ENCODE measurements at places on chromosomes 7 and 10.

GRCh38 chr10:114022766-114023597 lies 20.7 kb upstream of the ADRB1 start:
- no peak for DNase-seq

DNA sequence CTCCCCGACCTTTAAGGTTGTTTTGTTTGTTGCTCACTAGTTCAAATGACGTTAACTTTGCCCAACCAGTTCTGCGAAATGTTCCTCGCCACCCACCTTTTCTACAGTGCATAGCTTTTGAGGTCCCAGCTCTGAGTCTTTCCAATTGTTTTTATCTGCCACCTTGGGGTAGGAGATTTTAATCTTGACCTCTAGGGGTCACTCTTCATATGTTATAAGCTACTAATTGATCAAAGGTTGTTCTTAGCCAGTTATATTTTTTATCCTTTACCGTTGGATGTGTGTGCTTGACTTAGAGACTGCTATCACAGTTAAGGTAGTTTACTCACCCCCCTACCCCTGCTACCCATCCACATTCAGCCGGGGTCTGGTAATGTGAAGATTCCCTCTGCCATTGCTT lies 372.4 kb downstream of the SUGCT start:
- DNase-seq = no peak

DNA sequence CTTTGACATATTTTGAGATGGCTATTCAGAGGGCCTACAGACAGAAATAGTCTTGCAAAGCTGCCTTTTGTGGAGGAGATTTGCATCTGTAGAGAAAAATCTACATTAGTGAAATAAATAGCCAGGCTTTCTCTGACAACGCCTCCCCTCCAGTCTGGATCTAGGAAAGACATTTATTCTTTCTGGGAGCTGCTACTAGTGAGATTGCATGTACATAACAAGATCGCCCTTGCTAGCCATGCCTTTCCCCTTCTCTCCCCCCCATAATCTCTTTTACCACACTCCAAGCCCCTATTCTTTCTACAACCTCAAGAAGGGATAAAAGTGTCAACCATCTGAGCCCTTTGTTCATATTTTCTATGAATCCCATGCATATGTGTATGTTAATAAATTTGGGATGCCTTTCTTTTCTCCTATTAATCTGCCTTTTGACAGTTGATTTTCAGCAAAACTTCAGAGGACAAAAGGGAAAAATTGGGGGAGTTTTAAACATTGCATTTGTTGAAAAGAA lies 194.2 kb downstream of the SNX13 start:
- DNase-seq = no peak

GRCh38 chr10:12340371-12340770 lies 9.0 kb upstream of the CAMK1D start:
- DNase-seq = no peak

DNA sequence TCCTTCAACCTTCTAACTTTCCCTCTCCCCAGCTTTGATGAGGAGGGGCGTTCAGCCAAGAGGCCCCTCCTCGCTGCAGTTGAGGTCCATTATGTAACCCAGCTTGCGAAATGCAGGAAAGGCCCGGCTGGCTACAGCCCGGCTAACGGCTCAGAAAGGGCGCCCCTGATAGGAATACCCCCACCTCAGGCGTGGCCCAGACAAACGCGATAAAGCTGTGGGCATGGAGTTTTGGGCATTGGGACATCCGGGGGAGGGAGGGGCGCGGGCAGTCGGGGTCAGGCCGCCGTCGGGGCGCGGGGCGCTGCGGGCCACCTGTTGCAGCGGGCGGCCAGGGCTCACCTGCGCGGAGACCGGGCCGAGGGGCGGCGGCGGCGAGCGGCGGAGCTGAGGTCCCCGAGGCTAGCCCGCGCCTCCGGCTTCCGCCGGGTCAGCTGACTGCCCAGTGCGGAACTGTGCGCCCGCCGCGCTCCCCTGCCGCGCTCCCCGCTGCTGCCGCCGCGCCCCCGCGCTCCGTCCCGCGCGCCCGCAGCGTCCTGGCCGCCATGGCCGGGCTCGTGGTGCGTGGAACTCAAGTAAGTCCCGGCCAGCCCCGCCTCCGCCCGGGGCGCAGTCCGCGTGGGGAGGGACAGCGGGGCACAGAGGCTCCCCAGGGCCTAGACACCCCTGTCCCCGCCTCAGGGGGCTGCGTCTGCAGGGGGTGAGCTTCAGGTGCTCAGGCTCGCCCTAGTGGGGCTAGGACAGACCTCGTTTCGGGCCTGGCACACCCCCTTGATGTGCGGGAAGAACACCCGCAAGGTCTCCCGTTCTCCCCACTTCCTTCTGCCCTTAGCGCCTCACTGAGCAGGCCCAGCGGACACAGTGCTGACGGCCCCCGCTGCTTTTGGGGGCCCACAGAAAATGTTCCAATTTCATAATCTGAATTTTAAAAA lies at the start of gene LRMDA:
Gene LRMDA, plus strand, starts transcription at position 445 of the 932 bp plus-strand sequence.
- DNase-seq = no peak

DNA sequence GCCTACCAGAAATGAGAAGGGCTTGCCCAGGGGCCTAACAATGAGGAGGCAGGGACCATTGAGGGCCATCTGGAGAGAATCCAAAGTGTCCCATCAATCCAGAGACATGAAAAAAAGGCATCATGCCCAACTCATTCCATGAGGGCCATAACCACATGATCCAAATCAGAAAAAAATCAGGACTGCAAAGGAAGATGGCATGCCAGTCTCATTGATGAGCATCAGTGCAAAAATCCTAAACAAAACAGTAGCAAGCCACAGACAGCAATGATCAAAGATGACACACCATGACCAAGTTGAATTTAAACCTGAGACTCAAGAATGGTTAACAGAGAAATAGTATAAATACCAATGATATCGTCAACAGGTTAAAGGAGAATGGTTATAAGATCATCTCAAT lies 7.0 kb upstream of the CYP3A4 start:
- DNase-seq = peak; percentile 11

DNA sequence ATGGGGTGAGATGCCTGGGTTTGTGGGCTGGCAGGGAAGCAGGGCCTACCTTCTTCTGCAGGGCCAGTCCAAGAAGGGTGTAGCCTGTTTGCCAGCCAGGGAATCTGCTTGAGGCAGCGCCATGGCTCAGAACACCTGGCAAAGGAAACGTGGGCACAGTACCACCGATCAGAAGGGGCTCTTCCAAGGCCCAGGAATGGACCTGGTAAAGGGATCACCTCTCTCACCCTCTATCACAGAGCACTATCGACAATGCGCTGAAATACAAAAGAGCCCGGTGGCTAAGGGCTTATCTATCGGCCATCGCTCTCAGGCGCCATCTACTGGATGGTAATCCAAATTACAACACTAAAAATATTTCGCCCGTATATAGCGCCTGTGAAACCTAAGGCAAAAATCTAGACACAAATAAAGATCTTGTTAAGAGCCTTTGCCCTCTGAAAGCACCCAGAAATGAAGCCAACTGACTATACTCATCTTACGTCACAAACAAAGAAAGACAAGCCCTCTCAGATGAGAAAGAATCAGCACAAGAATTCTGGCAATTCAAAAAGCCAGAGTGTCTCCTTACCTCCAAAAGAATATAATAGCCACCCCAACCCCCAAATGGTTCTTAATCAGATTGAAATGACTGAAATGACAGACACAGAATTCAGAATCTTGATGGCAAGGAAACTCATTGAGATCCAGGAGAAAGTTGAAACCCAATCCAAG lies 217.8 kb upstream of the HPS1 start:
- no peak for DNase-seq

- no peak for DNase-seq
Measured at GRCh38 chr10:127690176-127690835, 46.7 kb upstream of the FOXI2 start.

- DNase-seq = no peak
Measured at GRCh38 chr7:41832941-41833340, 130.1 kb upstream of the INHBA start.

DNA sequence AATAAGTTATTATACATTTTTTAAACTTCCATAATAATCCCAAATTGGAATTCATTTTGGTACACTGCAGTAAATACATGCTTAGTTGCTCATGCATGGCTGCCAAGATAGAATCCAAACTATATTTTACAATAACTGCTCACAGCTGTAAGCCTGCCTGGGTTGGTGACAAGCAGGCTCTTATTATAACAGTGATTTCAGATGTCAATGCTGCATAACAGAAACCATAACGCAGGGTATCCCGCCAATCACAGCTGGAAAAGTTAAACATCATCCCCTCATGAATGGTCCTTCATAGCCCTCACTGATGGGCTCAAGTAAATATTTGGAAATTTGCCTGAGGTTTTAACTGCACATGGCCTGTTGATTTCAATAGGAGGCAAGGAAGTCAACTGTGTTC lies 149.8 kb downstream of the AMPH start:
- DNase-seq = no peak

DNA sequence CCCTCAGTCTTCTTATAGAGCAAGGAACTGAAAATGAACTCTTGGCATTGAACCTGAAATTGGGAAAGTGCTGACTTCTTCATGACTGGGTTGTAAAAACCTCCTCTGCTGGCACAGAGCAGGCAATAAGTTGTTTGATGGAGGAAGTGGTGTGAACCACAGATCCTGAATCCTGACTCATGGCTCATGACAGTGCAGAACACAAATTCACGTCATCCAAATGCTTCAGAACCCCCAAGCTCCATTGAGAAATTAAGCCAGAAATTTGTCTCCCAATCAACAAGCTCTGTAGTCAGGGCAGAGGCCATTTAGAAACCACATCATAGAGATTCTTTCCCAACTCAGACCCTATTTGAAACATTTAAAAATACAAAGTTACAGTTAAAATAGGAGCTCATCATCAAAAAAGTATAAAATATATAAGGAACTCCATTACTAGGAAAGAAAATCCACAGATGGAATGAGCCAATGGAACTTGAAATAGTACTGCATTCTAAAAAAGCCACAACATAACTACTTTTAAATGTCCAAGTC lies 10.3 kb upstream of the STK17A start:
- peak; percentile 59 for DNase-seq

DNA sequence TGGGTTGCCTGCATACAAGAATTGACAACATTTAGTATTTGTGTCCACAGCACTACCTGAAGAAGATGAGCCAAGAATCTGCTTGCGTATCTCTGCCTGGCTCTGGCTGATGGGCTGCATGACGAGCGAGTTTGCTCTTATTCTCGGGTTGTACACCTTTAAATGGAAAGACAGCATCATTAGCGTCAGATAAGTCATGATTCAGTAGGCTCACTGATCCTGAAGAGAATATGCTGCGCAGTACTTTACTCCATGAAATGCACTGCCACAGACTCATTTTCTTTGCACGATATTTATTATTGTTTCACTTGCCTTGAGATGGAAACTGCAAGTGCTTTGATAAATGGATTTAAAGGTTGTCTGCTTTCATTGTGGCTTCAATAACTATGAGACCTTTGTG lies 28.6 kb downstream of the DHX32 start:
- DNase-seq = no peak

GRCh38 chr7:1095621-1096155 lies 7.8 kb downstream of the GPER1 start:
- no peak for DNase-seq

GRCh38 chr7:42947521-42947920 lies 15.3 kb downstream of the MRPL32 start:
- DNase-seq = no peak

- DNase-seq = no peak
Measured at GRCh38 chr7:137343281-137343841, at the start of gene PTN. TSS of gene PTN (minus strand) at chr7:137343733. CDS start at chr7:137254973, 88,760 bp downstream.

GRCh38 chr7:13827716-13828115 lies 161.8 kb downstream of the ETV1 start:
- no peak for DNase-seq

GRCh38 chr10:31134311-31134952 lies 102.8 kb upstream of the ZNF438 start:
- DNase-seq = no peak

GRCh38 chr7:94364816-94365215 lies 29.9 kb upstream of the COL1A2 start:
- no peak for DNase-seq

- no peak for DNase-seq
Measured at GRCh38 chr7:130930681-130931080, 196.7 kb upstream of the KLF14 start.

- DNase-seq = no peak
Measured at GRCh38 chr7:7127773-7128172, 54.6 kb upstream of the C1GALT1 start.

- DNase-seq = no peak
Measured at GRCh38 chr7:78165454-78165853, 366.9 kb downstream of the PHTF2 start.

- no peak for DNase-seq
Measured at GRCh38 chr7:135620447-135620846, 41.9 kb upstream of the STMP1 start.

DNA sequence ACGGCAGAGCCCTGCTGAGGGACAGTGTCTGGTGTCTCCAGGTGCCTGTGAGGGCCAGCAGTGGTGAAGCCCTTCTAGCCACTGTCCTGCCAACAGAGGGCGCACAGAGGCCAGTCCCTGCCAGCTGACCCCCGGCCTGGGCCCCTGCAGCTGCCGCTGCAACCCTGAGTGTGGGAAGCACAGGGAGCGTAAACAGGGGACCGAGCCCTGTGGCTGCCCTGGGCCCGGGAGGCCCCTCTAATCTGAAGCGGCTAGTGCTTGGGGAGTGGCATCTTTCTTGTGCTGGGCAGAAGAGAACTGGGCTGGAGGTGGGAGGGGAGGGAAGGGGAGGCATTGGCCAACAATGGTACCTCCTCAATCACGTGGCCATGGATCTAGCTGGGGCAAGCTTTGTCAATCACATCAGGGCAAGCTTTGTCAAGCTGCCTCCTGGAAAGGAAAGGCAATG lies 34.6 kb downstream of the TRIM8 start:
- DNase-seq = no peak

- DNase-seq = no peak
Measured at GRCh38 chr10:132135053-132135872, 51.5 kb upstream of the DPYSL4 start.

DNA sequence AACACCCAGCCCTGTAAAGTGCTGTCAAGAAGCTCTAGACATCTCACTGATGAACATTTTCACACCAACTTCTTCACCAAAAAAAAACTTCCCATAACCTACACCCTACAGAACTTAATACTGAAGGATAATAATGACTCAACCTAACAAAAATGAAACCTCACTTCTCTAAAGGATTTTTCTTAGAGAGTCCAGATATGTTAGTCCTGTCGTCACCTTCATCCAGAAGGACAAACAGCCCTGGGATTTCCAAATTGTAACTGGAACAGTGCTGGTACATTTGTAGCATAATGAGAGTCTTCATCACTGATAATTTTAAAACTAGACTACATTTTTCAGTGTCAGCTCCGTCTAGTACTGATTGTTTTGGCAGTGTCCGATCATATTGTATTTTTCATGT lies 528.6 kb upstream of the CELF2 start:
- DNase-seq = no peak

DNA sequence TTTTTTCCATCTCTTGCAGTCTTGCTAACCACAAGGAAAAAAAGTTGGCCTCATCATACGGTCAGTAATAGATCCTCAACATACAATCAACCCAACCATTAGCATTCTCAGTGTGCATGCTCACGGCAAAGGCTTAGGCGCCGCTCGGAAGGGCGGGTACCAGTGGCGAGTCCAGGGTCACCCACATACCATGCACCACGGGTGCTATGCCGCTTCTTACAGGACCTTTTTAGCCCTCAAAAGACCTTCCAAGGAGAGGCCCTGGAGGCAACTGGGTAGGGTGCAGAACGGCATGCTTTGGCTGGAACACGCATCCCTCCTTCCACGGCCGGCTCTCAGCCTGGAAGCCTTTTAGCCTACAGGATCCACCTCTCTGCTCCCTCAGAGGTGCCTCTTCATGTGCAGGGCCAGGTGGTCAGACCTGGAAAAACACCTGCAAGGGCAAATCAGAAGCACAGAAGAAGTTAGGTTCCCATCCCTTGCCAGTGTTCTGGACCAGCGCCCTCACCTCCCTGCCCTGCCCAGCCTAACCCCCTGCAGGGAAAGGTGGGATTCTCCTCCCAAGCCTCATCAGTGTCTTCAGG lies 5.8 kb downstream of the KLF6 start:
- no peak for DNase-seq

- DNase-seq = no peak
Measured at GRCh38 chr10:34305189-34305588, 509.9 kb downstream of the PARD3 start.

All from HS-27A (cell line).